ENCODE measurements at places on chromosomes 7 and 10.

GRCh38 chr7:80481196-80481884, 30.5 kb downstream of the GNAT3 start:
- no peak for DNase-seq

DNA sequence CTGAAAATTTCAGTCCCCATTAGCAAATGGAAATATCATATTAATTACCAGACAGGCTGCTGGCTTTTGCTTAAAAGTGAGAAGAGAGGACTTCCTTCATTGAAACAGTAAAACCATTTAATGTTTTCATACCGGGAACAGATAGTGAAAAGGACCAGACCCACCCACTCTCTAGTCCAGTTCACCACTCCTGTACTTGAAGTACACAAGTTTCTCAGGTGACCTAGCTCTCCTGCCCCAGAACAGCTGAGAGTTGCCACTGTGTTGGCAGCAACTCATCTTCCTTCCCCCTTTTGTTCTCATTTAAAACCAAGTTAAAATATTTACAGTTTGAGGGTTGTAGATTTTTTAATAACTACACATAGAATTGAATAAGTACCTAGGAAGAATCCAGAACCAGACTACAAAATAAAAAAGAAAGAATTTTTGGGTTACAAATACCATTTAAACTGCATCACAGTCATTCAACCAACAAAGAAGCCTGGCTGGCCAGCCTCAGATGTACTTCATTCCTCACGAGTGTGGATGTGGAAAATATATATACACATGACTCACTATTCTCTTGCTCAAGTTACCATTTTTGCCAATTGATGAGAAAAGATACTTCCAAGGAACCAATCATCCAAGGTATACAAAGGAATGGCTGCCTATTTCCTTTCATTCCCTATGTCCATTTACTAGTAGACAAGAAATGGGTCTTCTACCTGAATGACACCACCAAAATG, 68.1 kb downstream of the VPS41 start:
- peak; percentile 63 for DNase-seq

DNA sequence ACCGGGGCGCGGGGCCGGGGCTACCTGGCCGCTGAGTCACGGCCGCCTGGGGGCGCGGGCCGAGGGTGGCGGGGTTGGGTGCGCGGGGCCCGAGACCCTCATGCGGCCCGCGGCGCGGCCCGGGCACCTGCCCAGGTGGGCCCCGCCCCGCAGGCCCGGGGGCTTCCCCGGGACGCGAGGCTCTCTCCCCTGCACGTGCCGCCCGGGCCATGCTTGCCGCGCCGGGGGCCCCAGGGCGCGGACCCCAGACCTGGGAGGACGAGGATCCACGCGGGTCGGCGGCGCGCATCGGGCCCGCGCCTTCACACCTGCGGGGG, 402 bp downstream of the MAFK start:
- no peak for DNase-seq

DNA sequence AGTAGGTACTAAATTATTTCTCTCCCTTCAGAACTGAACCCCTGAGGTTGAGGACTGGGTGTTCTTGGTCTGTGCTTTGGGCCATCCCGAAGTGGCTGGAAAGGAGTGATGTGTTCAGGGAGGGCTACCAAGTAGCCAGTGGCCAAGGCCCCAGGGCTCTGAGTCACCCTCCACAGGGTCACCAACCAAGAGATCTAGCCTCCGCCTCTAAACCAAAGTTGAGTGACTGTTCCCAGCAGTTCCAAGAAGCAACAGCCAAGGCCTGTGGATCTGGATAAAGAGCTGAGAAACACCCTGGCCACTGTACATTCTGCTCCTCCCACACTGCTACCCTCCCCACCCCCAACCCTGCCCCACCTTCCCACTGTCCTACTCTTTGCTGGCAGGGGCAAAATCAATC, 35.5 kb upstream of the KCNMA1 start:
- no peak for DNase-seq

- no peak for DNase-seq
Measured at GRCh38 chr10:88074971-88075370, 211.5 kb downstream of the PTEN start.

DNA sequence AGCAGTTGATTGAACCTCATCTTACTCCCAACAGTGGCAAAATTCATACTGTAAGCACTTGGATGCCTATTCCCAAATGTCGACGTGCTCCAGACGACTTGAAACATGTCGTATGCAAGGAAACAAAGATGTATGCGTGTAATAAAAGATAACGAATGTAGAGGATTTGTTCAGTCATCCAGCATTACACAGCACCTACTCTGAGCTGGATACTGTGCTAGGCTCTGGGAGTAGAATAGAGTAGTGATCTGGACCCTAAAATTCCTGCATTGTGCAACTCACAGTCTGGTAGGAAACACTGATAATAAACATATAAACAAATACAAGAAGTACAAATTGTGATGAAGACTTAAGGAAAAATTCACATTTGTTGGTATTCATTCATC, 5.6 kb upstream of the TBX20 start:
- DNase-seq = no peak

GRCh38 chr10:127267442-127267841, 71.1 kb upstream of the INSYN2A start:
- no peak for DNase-seq

- DNase-seq = no peak
Measured at GRCh38 chr10:112797197-112797596, 152.8 kb upstream of the TCF7L2 start.

- DNase-seq = no peak
Measured at GRCh38 chr10:113616244-113617074, 47.4 kb downstream of the NRAP start.

- no peak for DNase-seq
Measured at GRCh38 chr7:30263090-30263710, 21.2 kb upstream of the ZNRF2 start.

DNA sequence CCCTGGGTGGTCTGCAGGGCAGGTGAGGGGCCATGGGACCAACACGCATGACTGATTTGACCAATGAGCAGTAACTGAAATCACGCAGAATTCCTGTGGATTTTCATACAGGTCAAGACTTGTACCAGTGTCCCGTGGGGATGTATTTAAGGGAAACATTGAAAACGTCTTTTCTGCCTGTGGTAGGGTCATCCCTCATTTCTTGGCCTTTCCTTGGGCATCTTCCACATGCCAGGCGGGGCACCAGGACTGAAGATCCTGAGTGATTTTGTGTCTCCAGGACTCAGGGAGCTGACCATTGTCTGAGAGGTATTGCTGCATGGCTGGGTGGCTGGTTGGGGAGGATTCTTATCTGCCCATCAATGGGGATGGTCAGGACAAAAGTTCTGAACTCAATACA, 289.0 kb downstream of the GLRX3 start:
- DNase-seq = no peak

GRCh38 chr7:70707823-70708243, 424.1 kb upstream of the GALNT17 start:
- DNase-seq = no peak

GRCh38 chr7:2488272-2488645, 12.1 kb upstream of the GRIFIN start:
- DNase-seq = no peak

- DNase-seq = peak; percentile 42
Measured at GRCh38 chr7:130721486-130722277, 12.3 kb downstream of the KLF14 start.

DNA sequence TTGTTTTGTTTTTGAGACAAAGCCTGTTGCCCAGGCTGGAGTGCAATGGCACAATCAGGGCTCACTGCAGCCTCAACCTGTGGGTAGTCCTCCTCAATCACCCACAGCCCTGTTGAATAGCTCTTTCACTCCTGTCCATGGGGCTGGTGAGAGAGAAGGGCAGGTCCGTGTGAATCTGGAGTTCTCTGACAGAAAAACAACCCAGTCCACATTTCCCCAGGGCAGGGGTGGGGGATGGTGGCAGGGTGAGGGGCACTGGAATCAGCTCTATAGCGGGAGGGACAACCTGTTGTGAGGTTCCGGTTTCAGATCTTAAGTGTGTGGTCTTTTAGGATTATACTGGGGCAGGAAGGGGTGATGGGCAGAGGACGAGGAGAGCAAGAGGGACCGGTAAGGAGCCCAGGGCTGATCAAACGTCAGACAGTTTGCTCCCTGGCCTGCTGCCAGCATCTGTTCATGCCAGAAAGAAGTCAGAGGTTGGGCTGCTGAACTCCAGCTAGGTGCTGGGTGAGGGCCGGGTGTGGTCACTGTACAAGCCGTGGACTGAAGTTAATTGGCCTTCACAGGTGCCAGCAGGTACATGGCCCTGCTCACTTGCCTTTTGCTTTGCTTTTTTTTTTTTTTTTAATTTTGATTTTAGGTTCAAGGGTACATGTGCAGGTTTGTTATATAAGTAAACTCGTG, 33.2 kb upstream of the MKRN1 start:
- no peak for DNase-seq

GRCh38 chr7:37642028-37642540, 41.5 kb upstream of the GPR141 start:
- no peak for DNase-seq

DNA sequence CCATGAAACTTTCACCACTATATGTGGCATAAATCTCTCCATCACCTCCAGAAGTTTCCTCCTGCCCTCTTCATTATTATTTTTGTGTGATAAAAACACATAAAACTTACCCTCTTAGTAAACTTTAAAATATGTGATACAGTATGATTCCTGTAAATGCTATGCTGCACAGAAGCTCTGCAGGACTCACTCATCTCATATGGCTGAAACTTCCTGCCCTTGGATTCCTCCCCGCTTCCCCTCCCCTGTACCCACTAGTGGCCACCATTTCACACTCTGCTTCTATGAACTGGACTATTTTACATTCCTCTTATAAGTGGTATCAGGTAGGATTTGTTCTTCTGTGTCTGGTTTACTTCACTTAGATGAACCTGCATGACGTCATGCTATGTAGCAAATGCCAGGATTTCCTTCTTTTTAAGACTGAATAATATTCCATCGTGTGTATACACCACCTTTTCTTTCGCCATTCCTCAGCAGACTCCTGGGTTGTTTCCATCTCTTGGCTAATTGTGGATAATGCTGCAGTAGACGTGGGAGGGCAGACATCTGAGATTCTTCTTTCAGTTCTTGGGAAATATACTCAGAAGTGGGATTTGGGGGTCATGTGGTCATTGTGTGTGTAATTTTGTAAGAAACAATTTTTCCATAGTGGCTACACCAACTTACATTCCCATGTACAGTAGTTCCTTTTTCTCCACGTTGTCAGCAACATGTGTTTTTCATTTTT, 335.2 kb downstream of the SDK1 start:
- DNase-seq = no peak

GRCh38 chr7:88291398-88292173, 15.1 kb downstream of the STEAP4 start:
- no peak for DNase-seq

- no peak for DNase-seq
Measured at GRCh38 chr10:2619916-2620315, 447.4 kb upstream of the PFKP start.

DNA sequence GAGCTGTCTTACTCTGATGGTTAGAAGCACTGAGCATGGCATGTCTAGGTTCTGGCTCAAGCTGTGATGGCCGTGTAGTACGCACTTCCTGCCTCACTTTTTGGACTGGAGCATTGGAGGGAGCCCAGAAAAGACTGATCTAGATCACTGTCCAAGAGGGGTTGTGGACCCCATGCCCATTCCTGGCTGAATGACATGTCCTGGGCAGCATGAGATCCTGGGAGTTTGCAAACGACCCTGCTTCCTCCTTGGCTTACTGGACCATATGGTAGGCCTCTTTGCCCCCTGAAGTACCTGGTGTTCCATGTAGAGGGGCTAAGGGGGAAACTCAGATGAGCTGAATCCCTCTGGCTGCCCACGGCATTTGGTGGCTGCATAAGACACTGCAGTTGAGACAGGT, 36.7 kb downstream of the ARHGAP22 start:
- DNase-seq = no peak

DNA sequence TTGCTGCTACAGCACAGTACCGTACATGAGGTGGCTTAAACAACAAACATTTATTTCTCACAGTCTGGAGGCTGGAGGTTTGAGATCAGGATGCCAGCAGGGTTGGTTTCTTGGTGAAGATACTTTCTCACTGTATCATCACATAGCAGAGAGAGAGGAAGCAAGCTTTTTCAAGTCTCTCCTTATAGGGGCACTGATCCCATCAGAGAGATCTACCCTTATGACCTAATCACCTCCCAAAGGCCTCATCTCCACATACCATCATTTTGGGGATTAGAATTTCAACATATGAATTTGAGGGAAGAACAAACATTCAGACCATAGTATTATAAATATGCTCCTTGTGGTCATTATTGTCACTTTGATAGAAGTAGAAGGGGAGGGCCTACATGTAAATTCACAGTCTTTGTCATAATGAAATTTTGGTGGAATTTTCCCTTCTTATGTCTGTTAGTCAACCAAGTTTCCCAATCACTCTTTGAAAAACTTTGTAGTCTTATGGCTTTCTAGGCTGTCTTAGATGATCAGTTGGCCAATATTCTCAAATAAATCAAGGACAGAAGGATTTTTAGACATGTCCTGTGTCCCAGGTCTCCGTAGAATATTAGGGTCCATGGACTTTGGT, 606.2 kb downstream of the LRMDA start:
- DNase-seq = no peak

DNA sequence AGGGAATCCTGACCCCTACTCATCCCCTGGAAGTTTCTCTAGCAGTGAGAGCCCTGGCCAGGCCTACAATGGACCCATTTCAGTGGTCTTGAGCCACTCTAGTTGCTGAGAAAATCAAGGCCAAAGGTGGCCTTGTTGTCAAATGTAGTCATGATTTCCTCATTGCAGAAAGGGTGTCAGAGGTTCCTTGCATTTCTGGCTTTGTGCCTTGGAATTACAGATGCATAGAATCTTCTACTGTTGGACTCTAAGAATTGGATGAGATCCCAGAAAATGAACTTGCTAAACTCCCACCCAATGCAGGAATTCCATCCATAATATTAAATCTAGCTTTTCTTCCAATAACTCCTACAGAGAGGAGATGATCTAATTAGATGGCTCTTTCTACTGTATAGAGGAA, 12.2 kb downstream of the CPA2 start:
- peak; percentile 48 for DNase-seq

DNA sequence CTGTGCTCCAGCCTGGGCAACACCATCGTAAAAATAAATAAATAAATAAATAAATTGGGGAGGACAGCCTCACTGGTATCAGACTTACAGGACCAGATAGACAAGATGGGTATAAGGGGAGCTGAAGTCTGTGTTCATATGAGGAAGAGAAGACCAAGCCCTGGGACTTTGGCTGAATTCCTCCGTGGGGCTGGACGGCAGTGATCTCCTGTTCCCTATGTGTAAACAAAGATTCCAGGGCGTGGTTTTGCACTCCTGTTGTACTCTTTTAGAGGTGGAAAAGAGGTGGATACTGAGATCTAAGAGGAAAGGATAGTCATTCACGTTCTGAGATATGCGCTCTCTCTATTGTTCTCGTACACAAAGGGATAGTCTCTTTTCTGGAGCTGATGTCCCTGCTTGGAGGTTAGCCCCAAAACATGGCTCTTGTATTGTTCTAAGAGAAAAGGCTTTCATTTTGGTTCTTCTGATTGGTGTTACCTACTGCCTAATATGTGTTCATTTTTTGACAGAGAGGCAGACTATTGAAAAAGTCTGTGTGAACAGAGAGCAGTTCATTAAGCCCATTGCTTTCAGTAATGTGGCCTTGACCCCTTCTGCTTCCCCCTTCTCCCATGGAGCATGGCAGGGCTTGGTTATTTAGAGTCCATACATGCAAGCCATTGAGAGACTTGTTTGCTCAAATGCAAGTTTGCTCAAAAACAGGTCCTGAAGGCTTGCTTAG, 12.3 kb downstream of the KCTD7 start:
- no peak for DNase-seq

Measured in amniotic stem cell (primary cell).